ENCODE measurements at places on chromosomes 13 and 19. TPM values are rescaled to one million over a fixed set of nuclear protein-coding genes. Genes with fewer than 3 reads are reported as not detected.

DNA sequence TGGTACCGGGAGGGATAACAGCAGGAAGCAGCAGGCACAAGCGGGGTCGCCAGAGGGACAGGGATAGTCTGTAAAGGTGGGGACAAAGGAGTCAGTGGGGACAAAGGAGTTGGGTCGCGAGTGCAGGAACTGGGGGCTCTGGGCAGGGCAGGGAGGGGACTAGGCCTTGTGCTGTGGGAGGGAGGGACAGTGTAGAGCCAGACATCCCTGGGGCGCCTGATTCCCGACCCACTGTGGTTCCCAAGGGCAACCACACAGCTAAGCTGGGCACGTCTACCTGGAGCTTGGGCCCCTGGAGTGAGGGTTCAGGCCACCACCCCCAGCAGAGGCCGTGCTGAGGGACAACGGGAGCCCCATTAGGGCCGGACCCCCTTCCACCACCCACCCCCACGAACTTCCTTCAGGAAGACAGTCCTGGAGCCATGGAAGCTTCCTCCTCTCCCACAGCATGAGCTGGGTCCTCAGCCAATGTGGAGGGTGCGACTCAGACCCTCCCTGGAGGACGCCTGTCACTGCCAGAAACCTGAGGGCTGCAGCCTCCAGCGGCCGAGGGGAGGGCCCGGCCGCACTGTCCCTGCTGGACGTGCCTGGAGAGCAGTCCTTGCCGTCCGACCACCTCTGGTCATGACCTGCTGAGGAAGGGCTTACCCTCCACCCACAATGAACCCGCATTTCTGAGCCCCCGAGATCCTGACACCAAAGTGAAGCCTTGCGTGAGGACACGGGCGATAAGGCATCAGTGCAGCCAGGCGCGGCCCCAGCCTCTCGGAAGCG, 77.9 kb downstream of the SPACA7 start:
- no peaks in the 10 kb centered on the region for H3K36me3 ChIP-seq
- H3K4me1 ChIP-seq: no peaks in the 10 kb centered on the region
- no peak overlapping the region for H3K27ac ChIP-seq
- no peak for DNase-seq

DNA sequence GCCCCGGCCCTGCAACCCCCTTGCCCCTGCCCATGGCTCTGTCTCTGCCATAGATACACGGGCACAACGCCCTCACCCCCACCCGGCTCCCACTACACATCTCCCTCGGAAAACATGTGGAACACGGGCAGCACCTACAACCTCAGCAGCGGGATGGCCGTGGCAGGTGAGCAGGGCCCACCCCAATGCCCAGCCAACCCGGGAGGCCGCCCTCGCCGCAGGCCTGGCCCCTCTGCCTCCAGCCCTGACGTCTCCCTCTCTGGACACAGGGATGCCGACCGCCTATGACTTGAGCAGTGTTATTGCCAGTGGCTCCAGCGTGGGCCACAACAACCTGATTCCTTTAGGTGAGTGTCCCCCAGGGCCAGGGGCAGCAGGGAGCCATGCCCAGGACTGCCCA, 7.7 kb downstream of the YIPF2 start:
- no peaks in the 10 kb centered on the region for H3K27me3 ChIP-seq
- no peaks in the 10 kb centered on the region for H3K4me1 ChIP-seq
- H3K27ac ChIP-seq: no peak overlapping the region
- H3K36me3 ChIP-seq: peaks cover 26% of the 10 kb centered on the region

GRCh38 chr13:84847107-84847506, 952.1 kb downstream of the SLITRK6 start:
- no peak overlapping the region for H3K27ac ChIP-seq
- H3K27me3 ChIP-seq: no peaks in the 10 kb centered on the region
- no peaks in the 10 kb centered on the region for H3K36me3 ChIP-seq
- H3K4me1 ChIP-seq: no peaks in the 10 kb centered on the region

DNA sequence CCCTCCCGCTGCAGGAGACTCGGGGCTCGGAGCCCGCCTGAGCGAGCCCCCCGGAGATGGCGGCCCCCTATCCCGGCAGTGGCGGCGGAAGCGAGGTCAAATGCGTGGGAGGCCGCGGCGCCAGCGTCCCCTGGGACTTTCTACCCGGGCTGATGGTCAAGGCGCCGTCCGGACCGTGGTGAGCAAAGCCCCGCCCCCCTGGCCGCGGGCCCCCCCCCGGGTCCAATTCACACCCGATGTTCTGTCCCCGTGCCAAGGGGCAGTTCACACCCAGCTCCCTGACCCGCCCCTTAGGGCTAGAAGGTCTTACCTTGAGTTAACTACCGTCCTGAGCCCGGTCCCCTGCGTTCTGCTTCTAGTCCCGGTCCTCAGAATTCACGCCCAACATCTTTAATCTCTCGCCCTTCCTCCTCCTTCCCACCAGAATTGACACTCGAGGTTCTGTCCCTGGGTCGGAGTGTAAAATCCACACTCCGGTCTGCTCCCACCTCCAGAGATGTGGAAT, 1.4 kb downstream of the NPAS1 start:
- no peaks in the 10 kb centered on the region for H3K27me3 ChIP-seq
- H3K4me1 ChIP-seq: peaks cover 3% of the 10 kb centered on the region
- no peak overlapping the region for H3K27ac ChIP-seq

DNA sequence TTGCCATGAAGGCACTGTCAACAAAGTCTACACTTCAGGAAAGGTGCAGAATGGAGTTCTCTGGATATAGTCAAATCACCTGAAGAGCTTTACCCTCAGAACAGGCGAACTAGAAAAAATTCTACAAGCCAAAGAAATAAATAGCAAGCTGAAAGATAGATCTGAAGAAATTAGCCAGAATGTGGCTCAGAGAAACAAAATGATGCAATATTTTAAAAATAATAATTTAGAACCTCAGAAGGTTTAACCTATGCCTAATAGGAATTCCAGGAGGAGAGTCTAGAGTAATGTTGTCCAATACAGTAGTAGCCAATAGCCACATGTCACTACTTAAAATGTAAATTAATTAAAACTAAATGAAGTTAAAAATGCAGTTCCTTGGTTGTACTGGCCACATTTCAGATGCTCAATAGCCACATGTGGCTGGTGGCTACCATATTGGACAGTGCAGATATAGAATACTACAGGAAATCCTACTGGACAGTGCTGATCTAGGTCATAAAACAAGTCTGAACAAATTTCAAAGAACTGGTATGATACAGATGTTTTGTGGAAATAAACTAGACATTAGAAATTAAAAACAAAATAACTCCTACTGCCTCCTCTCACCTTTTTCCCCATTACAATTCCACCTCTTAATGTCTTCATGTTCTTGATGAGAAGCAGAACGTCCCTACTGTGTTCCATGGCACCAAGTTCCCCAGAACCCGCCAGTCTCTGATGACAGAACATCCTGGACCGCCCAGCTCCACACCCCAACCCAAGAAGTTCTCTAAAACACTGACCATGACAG, 679 bp upstream of the CDADC1 start:
- peak overlapping the region; percentile 6 for H3K27ac ChIP-seq
- peaks cover 9% of the 10 kb centered on the region for H3K27me3 ChIP-seq
- peak overlapping the region; percentile 85 for H3K4me3 ChIP-seq
- H3K4me1 ChIP-seq: peaks cover 15% of the 10 kb centered on the region

DNA sequence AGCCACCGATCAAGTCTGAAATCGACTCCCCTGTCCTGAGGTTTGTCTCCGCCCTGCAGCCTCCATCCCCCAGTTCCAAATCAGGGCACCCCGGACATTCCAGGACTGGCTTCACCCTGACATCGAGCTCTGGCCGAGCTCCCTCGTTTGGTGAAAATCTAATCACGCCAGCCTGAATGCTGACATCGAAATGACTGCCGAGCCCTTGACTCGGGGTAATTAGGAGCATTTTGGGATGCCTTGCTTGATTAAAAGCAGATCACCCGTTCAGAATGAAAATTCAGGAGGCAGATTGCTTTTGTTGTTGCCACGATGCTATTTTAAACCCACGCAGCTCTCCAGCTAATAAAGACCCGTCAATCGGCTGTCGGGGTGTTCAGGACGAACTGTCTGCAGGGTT, 34.3 kb downstream of the ZNRF4 start:
- H3K36me3 ChIP-seq: no peaks in the 10 kb centered on the region
- no peaks in the 10 kb centered on the region for H3K27me3 ChIP-seq
- H3K4me1 ChIP-seq: no peaks in the 10 kb centered on the region
- no peak for DNase-seq
- no peak overlapping the region for H3K27ac ChIP-seq
- H3K4me3 ChIP-seq: no peak overlapping the region

- H3K4me1 ChIP-seq: peaks cover 57% of the 10 kb centered on the region
- no peaks in the 10 kb centered on the region for H3K27me3 ChIP-seq
- H3K27ac ChIP-seq: no peak overlapping the region
Measured at GRCh38 chr13:30340331-30341250, 33.2 kb upstream of the KATNAL1 start.

- H3K27me3 ChIP-seq: no peaks in the 10 kb centered on the region
- no peaks in the 10 kb centered on the region for H3K4me1 ChIP-seq
- no peaks in the 10 kb centered on the region for H3K36me3 ChIP-seq
- no peak overlapping the region for H3K27ac ChIP-seq
- DNase-seq: no peak
Measured at GRCh38 chr13:98291658-98292057, 114.6 kb upstream of the RNF113B start.

- no peak overlapping the region for H3K4me3 ChIP-seq
- no peaks in the 10 kb centered on the region for H3K27me3 ChIP-seq
- no peaks in the 10 kb centered on the region for H3K36me3 ChIP-seq
- H3K27ac ChIP-seq: no peak overlapping the region
- H3K4me1 ChIP-seq: no peaks in the 10 kb centered on the region
Measured at GRCh38 chr13:66759919-66760318, 470.2 kb downstream of the PCDH9 start.

- peaks cover 16% of the 10 kb centered on the region for H3K4me1 ChIP-seq
- H3K36me3 ChIP-seq: no peaks in the 10 kb centered on the region
- no peaks in the 10 kb centered on the region for H3K27me3 ChIP-seq
- DNase-seq: no peak
Measured at GRCh38 chr13:30257468-30258099, 49.8 kb downstream of the KATNAL1 start.

GRCh38 chr13:23656637-23657371, 86.6 kb downstream of the TNFRSF19 start:
- H3K4me3 ChIP-seq: no peak overlapping the region
- no peak for DNase-seq
- no peaks in the 10 kb centered on the region for H3K36me3 ChIP-seq
- peaks cover 7% of the 10 kb centered on the region for H3K27me3 ChIP-seq
- H3K4me1 ChIP-seq: no peaks in the 10 kb centered on the region
- H3K27ac ChIP-seq: no peak overlapping the region

- peak overlapping the region; percentile 25 for H3K4me3 ChIP-seq
- peaks cover 13% of the 10 kb centered on the region for H3K36me3 ChIP-seq
- no peak for DNase-seq
- peaks cover 59% of the 10 kb centered on the region for H3K4me1 ChIP-seq
- peak overlapping the region; percentile 67 for H3K27ac ChIP-seq
Measured at GRCh38 chr19:38734426-38735256, 9.6 kb downstream of the CAPN12 start.

DNA sequence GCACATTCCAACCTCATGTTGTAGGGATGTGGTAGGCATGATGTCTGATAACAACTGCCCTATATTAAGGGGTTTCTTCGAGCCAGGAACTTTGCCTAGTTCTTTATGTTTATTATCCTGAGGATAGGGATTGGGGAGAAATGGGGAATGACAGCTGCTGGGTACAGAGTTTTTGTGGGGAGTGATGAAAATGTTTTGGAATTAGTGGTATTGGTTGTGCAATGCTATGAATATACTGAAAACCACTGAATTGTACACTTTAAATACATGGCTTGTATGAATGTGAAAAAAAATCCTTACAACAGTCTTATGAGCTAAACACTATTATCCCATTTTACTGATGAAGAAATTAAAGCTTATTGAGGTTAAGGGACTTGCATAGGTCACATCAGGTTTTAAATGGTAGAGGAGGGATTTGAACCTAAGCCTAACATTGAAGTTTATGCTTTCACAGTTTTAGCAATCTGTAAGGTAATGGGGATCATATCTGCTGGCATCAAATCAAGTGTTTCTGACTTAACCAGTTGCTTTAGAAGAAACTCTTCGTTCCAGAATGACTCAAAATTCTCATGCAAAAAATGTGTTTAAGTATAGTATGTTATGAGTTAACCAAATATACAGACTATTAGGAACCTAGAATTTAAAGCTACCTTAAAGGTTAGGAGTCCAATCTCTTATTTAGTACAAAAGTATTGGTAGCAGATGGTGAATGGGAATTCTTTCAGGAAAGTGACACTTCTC, 61.4 kb downstream of the ERCC5 start:
- no peaks in the 10 kb centered on the region for H3K4me1 ChIP-seq
- no peak for DNase-seq
- H3K27me3 ChIP-seq: no peaks in the 10 kb centered on the region
- no peak overlapping the region for H3K27ac ChIP-seq

GRCh38 chr13:98487016-98487415, 89.9 kb downstream of the STK24 start:
- H3K4me1 ChIP-seq: peaks cover 74% of the 10 kb centered on the region
- no peak overlapping the region for H3K4me3 ChIP-seq
- no peak overlapping the region for H3K27ac ChIP-seq
- H3K27me3 ChIP-seq: no peaks in the 10 kb centered on the region

- no peak overlapping the region for H3K27ac ChIP-seq
- no peaks in the 10 kb centered on the region for H3K36me3 ChIP-seq
- no peak for DNase-seq
- H3K27me3 ChIP-seq: no peaks in the 10 kb centered on the region
- no peaks in the 10 kb centered on the region for H3K4me1 ChIP-seq
Measured at GRCh38 chr13:90032841-90033493, 1314.5 kb upstream of the MIR17HG start.

DNA sequence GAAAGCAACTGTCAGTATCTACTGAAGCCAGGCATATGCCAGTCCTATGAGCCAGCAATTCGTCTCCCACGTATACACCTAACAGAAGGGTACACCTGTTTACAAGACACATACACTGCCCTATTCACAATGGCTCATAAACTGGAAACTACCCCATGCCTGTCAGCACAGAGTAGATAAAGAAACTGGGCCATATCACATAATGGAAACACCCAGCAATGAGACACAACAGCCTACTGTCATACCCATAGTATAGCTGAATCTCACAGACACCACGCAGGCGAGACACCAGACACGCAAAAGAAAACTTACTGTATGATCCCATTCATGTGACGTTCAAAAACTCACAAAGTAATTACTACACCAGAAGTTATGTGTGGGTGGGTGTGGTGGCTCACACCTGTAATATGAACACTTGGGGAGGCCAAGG, 15.7 kb downstream of the NOSIP start:
- no peak overlapping the region for H3K27ac ChIP-seq
- no peaks in the 10 kb centered on the region for H3K27me3 ChIP-seq
- no peak overlapping the region for H3K4me3 ChIP-seq
- no peak for DNase-seq

GRCh38 chr13:84500016-84500415, 617.7 kb upstream of the SLITRK1 start:
- H3K36me3 ChIP-seq: no peaks in the 10 kb centered on the region
- no peak for DNase-seq
- H3K4me3 ChIP-seq: no peak overlapping the region
- H3K4me1 ChIP-seq: no peaks in the 10 kb centered on the region
- no peak overlapping the region for H3K27ac ChIP-seq

- no peak overlapping the region for H3K27ac ChIP-seq
- H3K4me3 ChIP-seq: no peak overlapping the region
- no peak for DNase-seq
- H3K27me3 ChIP-seq: no peaks in the 10 kb centered on the region
- H3K36me3 ChIP-seq: peaks cover 39% of the 10 kb centered on the region
- peaks cover 14% of the 10 kb centered on the region for H3K4me1 ChIP-seq
Measured at GRCh38 chr13:113220877-113221276, 11.5 kb downstream of the CUL4A start.

- no peak for DNase-seq
- H3K27ac ChIP-seq: no peak overlapping the region
- no peaks in the 10 kb centered on the region for H3K36me3 ChIP-seq
- H3K27me3 ChIP-seq: no peaks in the 10 kb centered on the region
- H3K4me3 ChIP-seq: no peak overlapping the region
Measured at GRCh38 chr13:33258808-33259193, 26.8 kb downstream of the STARD13 start.

BAX gene
- 96.4 TPM for total RNA-seq

ZNF524 gene
- total RNA-seq: 17.2 TPM

THSD8 gene
- 33.3 TPM for total RNA-seq

SSBP4 gene
- total RNA-seq: 164 TPM

FAM83E gene
- 6.8 TPM for total RNA-seq

HAUS8 gene
- 23.6 TPM for total RNA-seq
